Stimulated activated CD8-positive, alpha-beta memory T cell treated with anti-CD3 and anti-CD28 coated beads, Interleukin-15, amount 100 ng/mL, for 4 hours (primary cell): ENCODE measurements at places on chromosomes 7 and 10.

DNA sequence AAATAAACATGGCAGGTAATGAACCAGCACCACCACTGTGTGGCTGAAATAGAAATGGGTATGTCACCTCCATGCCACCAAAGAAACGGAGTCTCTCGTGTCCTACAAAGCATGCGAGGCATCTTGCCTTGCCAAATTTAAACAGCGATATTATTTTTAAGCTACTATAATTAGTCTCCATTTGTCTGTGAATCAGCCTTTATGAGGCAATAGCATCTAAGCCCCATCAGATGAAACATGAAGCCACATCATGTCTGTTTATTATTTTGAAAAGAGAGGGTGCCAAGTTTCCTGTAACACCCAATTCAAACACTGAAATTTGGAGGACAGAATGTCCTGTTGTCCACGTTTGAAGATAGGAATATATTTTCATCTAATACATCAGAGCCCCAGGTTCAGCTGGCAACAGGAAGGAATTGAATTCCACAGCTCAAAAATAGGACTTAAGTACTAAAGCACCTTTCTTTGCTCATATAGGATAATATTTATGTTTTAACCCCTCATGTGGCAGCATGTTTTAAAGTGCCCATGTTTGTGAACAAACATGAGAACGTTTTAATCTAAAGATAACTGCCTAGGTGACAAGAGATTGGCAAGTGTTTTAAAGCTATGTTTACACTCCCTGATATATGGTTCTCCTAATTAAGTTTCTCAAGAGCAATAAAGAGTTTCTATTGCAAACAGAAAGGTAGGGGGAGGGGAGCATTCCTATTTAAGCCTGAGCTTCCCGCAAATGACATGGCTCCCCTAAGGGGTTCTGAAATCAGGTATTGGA, 86.8 kb downstream of the SORBS1 start:
- no peak for DNase-seq

- no peak for DNase-seq
Observed at GRCh38 chr10:30057421-30057841, 2.0 kb downstream of the JCAD start.

GRCh38 chr10:129888784-129889616, 75.1 kb downstream of the EBF3 start:
- DNase-seq = peak; percentile 2

- no peak for DNase-seq
Observed at GRCh38 chr10:116452338-116452720, 24.7 kb downstream of the PNLIPRP3 start.

DNA sequence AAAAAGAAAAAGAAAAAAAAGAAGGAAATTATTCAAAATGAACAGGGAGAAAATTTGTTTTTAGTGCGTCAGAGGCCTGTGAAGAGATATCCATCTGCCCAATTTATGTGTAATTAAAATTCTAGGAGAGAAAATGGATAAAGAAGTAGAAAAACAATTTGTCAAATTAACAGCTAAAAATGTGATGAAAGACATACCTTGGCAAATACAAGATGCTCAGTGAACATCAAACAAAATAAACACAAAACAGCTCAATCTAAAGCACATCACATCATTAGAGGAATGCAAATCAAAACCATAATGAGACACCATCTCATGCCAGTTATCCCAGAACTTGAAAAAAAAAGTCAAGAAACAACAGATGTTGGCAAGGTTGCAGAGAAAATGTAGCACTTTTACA, 472.8 kb downstream of the PAXIP1 start:
- no peak for DNase-seq

GRCh38 chr7:107480932-107481331, 11.1 kb downstream of the GPR22 start:
- no peak for DNase-seq

DNA sequence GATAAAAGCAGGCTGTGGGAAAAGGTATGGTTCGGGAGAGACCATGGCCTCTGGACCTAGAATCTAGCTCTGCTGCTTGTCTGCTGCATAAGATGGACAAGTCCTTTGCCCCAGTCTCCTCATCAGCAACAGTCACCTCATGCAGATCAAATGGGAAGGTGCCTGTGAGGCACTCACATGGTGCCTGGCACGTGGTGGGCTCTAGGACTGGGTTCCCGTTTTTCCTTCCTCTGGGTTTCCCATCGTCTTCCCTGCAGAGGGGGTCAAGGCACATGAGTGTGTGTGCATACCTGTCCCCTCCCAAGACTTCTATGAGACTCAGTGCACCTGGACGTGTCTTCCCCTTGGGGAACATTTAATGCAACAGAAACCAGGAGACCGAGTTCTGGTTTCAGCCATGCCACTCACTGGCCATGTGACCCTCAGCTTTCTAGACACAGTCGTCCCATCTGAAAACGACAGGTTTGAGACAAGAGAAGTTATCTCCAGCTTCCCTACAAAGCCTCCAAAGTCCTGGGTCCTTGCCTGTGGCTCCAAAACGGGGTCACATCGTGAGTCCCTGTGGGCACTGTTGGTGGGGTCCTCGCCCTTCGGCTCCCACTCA, 95.9 kb upstream of the NPTX2 start:
- no peak for DNase-seq

DNA sequence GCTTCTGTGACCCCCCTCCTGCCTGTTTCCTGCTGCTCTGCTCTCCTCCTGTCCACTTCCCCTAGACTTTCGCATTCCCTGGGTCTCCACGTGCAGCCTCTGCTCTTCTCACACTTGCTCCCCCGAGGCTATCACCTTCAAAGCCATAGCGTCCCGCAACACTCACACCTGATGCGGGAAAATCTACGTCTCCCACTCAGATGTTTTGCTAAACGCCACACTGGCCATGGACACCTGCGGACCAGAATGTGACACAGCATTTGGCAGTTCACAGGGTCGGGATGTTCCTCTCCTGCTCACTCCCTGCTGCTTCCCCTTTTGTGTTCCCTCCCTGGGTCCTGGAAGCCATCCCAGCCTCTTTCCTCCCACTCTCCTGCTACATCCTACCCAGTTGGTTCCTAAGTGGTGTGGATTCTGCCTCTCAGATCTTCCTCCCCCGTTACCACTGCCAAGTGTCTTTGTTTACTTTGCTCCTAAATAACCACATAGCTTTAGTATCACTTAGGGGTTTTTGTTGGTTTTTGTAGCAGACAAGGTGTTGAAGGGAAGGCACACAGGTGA, 33.7 kb upstream of the RBM33 start:
- DNase-seq = no peak

GRCh38 chr7:150503581-150503980, 11.1 kb upstream of the GIMAP7 start:
- no peak for DNase-seq

GRCh38 chr10:3687510-3688081, 97.4 kb downstream of the KLF6 start:
- DNase-seq = no peak

GRCh38 chr10:35885076-35885475, 243.0 kb upstream of the FZD8 start:
- no peak for DNase-seq

- no peak for DNase-seq
Observed at GRCh38 chr7:31114593-31115343, 62.7 kb downstream of the ADCYAP1R1 start.

DNA sequence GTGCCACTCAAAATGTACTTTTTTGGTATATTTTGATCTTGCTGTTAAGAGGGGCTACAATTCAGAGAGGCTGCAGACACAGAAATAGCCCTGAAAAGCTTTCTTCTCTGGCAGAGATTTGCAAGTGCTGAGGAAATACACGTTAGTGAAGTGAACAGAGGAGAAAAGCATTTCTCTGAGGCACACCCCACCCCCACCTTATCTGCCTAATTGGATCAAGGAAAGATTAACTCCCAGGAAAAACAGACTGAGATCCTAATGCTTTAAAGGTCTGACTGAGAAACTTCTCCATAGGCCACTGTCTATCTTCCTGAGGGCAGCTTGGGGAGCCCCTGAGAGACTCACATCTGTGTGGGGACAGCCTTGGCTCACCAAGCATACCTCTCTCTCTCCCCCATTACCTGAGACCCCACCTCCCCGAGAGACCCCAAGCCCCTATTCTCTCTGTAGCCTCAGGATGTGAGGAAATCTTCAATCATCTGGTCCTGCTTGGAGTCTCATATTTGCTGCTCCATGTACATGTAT, 14.8 kb upstream of the AKR1C3 start:
- DNase-seq = no peak

GRCh38 chr10:72145657-72146056, 57.3 kb upstream of the SPOCK2 start:
- DNase-seq = no peak

DNA sequence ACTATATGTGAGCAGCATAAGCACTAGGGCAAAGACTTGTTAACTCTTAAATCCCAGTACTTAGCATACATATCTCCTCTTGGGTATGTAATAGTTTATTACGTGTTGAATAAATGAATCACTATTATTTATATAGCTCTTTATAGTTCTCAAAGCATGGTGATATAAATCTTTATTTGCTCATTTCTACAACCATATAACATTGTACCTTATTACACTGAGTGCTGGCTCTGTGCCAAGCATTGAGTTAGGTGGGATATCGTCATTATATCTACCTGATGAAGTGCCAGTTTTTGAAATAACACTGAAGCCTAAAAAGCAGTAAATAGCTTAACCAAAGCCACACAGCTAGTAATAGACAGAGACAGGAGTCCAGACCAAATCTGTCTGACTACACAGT, 27.9 kb downstream of the AHR start:
- DNase-seq = no peak

DNA sequence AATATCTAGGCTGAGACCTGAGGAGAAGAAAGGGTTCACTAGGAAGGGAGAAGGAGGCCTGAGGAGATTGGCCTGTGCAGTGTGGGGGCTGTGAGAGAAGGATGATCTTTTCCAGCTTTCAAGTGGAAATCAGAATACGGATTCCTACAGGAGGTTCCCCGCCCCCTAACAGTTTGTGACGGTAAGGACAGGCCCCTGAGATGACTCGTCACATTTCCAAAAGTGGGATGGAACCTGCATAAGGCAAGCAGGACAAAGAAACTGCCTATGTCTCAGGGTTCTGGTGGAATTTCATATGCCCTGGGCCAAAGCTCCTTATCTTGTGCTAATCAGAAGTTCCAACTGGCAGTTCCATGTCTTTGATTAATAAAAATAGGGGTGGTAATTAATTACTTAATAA, 275.6 kb downstream of the SNX10 start:
- no peak for DNase-seq

- DNase-seq = no peak
Observed at GRCh38 chr10:35762311-35763030, 120.4 kb upstream of the FZD8 start.

DNA sequence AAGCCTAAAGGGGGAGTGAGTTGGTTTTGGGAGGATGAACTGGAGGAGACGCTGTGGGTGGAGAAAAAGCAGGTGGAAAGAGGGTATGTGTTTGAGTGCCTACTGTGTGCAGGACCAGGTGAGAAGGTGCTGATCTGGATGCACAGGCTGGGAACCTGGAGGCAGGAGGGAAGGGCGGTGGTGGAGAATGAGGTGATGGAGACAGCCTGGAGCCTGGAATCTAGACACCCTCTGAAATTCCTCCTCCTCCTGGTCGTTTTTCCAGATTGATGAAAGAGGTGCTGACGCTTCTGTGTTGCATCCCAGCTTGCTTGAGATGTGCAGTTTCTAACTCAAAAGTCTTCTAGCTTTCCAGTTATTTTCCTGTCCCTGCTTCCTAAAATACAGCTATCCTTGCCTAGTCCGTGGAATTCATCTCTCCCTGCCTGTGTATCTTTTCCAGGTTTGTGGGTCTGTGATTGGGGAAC, 67.5 kb downstream of the LRMDA start:
- DNase-seq = no peak

DNA sequence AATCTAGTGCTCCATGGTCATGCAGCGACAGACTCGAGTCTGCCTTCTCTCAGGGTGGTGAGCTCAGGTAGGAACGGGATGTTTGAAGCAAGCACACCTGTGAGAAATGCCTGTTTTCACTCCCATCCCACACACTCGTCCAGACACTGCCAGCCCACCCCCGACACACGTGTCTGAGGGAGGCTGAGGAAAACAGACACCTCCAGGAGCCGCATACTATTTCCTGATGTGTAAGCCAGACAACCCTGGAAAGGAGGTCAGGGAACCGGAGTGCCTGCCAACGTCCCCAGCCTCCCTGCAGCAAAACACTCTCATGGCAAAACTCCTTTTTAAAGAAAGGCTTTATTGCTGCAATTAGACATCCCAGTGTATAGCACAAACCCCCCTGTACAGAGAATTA, 80.2 kb downstream of the ALOX5 start:
- no peak for DNase-seq

DNA sequence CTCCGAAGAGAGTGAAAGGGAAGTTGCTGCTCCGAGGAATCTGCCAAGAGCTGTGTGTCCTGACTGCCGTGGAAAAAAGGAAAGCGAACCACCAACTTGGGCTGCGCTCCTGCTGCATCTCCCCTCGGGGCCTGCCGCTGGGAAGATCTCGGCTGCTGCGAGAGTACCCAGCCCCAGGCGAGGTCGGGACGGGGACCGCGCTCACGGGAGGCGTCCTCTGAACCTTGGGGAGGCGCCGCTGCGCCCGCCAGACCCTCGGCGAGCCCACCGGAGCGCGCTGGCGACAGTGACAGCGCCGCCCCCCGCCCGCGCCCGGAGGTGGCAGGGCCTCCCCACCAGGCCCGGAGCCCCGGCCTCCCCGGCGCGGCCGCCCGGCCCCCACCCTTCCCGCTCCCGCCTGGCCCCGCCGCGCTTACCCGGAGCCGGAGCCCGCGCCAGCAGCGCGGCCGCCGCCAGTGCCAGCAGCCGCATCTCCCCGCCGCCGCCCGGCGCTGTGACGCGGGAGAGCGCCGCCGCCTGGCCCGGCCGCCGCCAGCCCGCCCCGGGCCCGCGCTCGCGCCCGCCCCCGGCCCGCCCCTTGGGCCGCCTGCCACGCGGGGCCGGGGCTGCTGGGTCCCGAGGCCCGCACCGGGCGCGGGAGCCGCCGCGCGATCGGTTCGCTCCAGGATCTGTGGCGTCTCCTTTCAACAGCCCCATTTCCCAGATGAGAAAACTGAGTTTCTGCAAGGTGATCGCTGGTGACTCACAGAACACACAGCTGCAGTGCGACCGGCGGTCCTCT, at the start of gene VSTM4:
TSS of gene VSTM4 (minus strand) at position 508 of the 781 bp plus-strand sequence. CDS start at position 471, 37 bp downstream.
- no peak for DNase-seq

- DNase-seq = no peak
Observed at GRCh38 chr10:65273115-65273514, 1652.7 kb upstream of the LRRTM3 start.

GRCh38 chr7:30246392-30246791, 38.0 kb upstream of the ZNRF2 start:
- no peak for DNase-seq

GRCh38 chr7:54813398-54813797, 54.4 kb upstream of the SEC61G start:
- no peak for DNase-seq

GRCh38 chr7:106317971-106318370, 33.2 kb upstream of the NAMPT start:
- no peak for DNase-seq

DNA sequence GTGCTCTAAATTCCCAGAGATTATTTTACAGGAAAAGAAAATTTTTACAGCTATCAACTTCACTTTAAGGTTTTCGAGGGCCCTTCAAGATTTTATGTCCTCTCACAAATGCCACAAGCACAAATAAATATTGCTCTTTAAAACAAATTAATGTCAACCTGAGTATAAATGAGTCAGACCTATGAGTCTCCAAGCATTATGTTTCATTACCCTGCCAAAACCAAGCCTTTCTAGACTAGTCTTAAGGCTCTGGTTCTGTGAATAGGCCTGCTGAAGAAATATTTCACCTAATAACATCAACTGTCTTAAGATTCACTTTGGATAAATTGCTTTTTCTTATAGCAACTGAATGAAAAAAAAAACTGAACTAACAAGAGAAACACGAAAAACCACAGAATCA, 153.0 kb downstream of the PDE1C start:
- no peak for DNase-seq
